Thoracic aorta (tissue), 2 donors: ENCODE measurements at places on chromosomes 5 and 9. TPM values are rescaled to one million over a fixed set of nuclear protein-coding genes. Genes with fewer than 3 reads are reported as not detected.

- no peak for DNase-seq
Measured at GRCh38 chr5:10756549-10756948, 4.5 kb downstream of the DAP start.

DNA sequence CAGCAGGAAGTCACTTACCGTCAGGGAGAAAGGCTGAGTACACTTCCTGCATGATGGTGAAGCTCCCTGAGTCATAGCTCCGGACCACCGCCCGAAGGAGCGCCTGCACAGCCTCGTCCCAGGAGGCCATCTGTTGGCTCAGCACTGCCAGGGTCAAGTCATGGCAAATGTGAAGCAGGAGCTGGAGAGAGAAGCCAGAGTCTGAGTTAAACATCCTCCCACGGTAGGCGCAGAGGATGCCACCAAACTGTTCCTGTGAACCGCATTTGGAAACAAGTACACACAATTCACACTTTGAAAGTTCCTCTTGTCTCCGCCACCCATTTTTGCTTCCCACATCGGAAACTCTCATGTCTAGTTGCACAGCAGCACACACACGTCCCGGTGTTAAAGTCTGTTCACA, 33.9 kb downstream of the CNOT8 start:
- no peak for DNase-seq

GRCh38 chr9:101064206-101064605, 35.7 kb downstream of the PLPPR1 start:
- DNase-seq = no peak

GRCh38 chr9:13962006-13962405, 351.9 kb downstream of the NFIB start:
- no peak for DNase-seq

DNA sequence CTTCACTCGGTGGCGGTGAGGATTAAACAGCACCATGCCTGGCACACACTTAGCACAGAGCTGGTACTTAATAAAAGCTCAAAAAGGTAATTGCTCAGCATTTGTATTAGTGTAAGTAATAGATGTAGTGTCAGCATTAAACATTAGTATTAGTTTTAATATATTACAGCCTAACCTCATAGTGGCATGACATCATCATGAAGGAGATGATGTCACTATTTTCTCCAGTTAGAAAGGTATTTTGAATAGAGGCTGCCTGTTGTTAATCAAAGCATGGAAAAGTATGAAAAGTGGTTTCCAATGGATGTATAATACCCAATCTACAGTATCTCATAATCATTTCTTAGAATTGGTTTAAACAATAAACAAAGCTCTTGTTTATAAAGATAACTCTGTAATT, 49.0 kb upstream of the FSTL4 start:
- DNase-seq = no peak

DNA sequence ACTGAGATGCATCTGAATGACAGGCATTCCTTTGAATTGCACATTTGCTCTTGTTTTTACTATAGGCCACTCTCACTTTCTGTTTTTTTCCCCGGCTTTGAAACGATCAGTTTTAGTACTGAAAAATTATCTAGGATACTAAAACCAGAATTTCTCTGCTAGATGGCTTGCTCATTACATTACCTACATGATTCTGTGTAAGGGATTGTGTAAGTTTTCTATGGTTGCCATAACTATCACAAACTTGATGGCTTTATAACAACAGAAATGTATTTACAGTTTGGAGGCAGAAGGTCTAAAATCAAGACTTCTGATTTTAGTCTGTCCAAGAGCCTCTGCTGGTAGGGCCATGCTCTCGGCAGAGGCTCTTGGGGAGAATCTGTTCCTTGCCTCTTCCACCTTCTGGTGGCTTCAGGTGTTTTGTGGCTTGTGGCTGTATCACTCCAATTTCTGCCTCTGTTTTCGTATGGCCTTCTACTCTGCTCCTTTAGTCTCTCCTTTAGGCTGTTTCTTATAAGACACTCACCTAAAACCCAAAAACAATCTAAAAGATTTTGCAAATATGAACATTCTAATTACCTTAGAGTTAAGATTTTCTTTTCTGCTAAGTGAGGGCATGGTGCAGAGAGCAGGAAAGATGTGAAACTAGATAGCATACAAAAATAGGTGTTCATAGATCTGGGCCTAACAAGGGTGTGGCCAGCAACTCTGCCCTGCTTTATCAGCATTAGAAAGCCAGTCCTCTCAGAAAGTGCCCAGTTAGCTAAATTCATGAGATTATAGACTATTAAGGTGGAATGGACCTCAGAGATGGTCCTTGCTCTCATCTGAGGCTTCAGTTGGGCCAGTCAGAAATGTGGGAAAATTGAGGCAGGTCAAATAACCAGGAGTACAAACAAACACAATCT, 93.3 kb upstream of the CDKN2B start:
- DNase-seq = no peak

DNA sequence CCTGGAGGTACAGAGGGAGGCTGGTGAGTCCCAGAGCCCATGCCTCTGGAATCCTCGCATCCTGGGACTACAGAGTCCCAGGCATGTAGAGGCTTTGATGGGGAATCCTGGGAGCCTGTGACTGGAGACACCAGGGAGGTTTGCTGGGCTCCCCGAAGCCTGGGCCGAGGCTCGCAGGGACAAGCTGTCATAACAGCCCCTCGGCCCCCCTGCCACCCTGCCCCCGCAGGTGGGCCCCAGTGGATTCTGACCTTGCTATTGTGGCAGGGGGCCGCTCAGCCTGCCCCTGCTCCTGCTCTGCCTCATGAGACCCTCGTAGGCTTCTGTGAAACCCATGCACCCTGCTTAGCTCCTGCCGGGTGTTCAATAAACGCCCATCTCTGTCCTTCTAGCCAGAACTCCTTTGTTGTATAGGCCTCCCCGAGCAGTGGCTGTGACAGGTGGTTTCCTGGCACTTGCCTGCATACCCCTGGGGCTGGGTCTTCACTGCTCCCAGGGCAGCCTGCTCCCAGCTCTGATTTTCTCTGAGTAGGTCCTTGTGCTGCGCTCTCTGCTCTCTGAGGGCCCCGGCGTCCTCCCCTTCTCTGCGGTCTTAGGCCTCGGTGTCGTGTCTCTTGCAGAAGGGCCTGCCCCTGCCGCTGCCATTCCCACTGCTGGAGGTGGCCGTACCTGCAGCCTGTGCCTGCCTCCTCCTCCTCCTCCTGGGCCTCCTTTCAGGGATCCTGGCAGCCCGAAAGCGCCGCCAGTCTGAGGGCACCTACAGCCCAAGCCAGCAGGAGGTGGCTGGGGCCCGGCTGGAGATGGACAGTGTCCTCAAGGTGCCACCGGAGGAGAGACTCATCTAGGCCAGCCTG, 20.4 kb downstream of the CRB2 start:
- no peak for DNase-seq

CDX1 gene
- total RNA-seq = not detected

- peak; percentile 14 for DNase-seq
Measured at GRCh38 chr5:14775857-14776256, 95.7 kb downstream of the ANKH start.

DNA sequence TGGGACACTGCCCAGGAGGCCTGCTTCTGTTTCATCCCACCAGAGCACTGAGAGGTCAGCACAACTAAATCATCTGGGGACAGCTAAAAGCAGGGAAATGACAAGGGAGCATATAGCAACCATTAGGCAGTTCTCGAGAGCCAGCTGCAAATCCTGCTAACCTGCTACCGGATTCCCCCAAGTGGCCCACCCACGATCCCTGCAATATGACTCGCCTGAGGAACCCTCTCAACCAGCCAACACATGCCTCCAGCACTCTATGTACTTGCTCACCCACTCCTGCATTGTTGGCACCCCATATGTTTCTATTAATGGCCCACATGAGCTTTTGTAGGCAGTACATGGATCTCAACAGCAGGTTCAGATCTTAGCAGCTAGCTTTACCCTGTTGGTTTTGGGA, 326.0 kb downstream of the GABRG2 start:
- DNase-seq = no peak

DNA sequence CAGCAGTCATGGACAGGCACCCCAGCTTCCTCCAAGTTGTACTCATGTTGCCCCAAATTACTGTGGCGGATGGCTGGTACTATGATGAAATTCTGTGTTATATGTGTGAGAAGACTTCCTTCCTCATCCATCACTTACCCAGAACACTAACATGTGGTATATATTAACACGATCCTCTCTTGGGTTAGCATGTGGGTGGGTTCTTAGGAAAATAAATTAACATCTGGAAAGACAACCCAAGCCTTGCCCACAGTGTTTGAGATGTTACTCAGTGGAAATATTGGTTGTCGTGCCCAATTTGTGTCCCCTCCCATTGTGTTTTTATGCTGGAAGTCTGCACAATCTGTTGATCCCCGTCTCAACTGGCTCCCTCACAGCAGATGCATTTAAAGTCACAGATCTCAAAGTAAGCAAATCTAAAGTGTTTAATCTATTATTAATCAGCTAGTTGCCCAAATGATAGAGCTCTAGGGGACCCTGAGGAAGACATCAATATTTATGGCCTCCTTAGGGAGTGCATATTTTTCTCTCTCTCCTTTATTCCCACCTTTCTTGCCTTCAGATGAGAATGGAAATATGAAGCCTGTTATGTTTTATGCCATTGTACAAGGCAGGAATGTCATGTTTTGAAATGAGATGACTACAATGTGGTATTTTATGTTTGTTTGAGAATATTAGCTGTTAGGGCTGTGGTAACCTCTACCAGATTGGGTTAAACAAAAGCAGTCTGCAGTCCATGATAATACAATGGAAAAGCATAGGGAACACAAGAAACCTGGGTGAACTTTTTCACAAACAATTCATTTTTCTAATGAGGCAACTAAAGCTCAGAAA, 93.9 kb downstream of the GRIA1 start:
- DNase-seq = no peak

ACER2 gene
- 6.8 TPM for total RNA-seq

SNX30 gene
- total RNA-seq = 36.3 TPM
